Diencephalon (tissue), 1 donor: ENCODE measurements at places on chromosomes 16 and 17. TPM values are rescaled to one million over a fixed set of nuclear protein-coding genes. Genes with fewer than 3 reads are reported as not detected.

The CCL7 gene
- total RNA-seq = not detected

The DHX58 gene
- total RNA-seq = 3.0 TPM

The ENO3 gene
- 1.8 TPM for total RNA-seq

The HID1 gene
- total RNA-seq = 25.1 TPM
